DMS 273 treated with DMSO at 0.1 percent for 48 hours (cell line): ENCODE measurements at places on chromosomes 3 and 15.

GRCh38 chr3:86969500-86970189 is 21.3 kb downstream of the VGLL3 start:
- no peak for DNase-seq

- DNase-seq, result no peak
These were observed 2.9 kb downstream of the ADPRH start for GRCh38 chr3:119582178-119582577.

GRCh38 chr3:112395181-112395895 is 62.4 kb downstream of the CD200 start:
- DNase-seq, result no peak

DNA sequence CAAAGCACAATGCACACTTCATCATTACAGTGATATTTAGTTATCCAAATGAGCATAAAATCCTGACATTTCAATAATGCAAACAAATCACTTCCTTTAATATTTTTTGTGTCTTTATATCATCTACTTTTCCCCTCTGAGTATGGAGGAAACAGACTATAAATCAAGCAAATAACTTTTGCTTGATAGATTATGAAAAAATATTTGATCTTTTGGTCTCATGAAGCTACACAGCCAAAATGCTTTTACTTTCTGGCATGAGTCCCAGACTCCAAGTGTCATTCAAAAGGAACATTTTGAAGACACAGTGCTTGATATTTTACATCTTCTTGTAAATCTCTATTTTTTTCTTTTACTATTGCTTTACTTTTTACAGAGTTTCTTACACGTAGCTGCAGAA is 215.3 kb upstream of the ROBO1 start:
- no peak for DNase-seq

DNA sequence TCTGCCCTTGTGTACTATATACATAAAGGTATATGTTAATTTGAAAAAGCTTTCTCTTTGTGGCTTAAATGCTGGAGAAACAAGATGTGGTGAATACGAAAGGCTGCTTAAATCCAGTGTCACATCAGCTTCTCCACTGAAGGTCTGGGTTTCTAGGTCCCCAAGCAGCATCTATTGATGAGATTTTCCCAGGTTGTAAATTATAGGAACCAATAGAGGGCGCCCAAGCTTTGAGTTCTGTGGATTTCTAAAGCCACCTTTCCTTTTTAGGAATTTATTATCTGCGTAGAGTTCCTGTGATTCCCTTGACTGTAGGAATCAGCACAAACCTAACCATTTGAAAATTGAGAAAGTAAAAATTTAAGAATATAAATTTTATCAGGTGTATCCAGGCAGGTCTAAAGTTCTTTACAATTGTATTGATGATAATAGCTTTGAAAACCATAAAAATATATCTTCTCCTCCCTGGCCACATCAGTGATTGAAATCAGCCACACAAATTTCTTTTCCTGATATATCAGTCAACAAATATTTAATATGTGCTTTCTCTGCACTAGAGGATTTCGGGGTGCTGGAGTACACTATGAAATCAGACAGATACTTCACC is 88.3 kb upstream of the ADAMTSL3 start:
- no peak for DNase-seq

GRCh38 chr3:62159056-62159708 is 214.2 kb downstream of the FEZF2 start:
- DNase-seq, result no peak
